ENCODE measurements at places on chromosomes 4 and X.

- peak; percentile 6 for DNase-seq
These were observed 18.8 kb downstream of the ATP1B4 start for GRCh38 chrX:120380699-120381098.

DNA sequence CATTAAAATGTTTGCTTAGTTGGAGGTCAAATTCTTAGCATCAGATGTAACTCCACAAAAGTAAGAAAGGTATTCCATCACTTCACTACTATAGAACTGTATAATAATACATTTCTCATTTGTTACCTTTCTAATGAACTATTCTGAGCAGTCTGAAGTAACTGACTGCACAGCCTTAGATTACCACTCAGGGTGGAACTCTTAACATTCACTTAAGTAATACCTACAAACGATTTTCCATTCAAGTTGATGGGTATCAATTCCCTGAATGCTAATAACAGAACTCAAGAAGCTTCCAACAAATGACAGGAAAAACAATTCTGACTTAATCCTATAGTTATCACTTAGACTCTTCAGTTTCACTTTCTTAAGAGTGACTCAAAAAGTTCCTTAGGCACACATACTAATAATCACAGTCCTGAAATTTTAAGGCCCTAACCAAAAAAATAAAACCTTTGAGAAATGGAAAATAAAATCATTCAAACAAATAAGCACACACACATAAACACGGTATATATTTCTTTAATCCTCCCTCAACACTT is 20.9 kb downstream of the HNRNPD start:
- no peak for DNase-seq

DNA sequence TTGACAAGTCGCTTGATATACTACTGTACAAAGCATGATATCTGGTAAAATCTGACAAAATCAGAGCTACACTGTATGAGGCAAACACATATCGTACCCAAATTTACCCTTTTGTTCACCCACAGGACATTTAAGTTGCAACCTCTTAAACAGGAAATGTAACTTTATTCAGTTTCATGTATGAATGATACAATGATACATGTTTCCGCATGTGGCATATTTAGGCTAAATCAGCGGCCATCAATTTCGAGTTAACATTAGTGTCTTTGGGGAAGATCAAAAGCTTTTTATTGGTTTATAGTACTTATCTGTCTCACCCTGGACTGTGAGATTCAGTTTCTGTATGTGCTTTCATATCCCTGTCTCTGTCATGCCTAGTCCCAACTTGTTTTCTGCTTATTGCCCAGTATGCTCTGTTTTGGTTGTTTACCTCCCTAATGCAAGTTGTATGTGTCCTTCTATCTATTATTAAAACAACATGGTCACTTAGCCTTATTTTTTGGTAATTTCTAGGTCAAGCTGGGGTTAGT is 97.3 kb upstream of the HPRT1 start:
- DNase-seq = no peak

DNA sequence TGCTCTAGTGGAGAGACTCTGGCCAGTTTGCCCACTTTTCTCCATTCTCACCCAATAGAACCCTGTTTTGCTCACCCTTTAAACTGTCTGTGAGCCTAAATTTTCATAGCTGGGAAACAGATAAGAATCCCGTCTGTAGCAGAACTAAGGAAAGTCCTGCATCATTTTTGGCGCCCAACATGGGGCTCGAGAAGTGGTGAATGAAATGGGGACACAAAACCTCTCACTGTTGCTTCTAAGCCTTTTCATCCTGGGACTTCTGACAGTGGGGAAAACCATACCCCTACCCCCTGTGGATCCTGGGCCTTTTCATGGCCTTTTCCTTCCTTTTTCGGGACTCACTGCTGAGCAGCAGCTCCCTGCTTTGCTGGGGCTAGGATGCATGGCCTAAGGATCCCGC is 189.9 kb downstream of the INPP4B start:
- no peak for DNase-seq

Measured in NCI-H1092 treated with DMSO at 0.1 percent for 48 hours (cell line).